ENCODE measurements at places on chromosomes 4 and X.

DNA sequence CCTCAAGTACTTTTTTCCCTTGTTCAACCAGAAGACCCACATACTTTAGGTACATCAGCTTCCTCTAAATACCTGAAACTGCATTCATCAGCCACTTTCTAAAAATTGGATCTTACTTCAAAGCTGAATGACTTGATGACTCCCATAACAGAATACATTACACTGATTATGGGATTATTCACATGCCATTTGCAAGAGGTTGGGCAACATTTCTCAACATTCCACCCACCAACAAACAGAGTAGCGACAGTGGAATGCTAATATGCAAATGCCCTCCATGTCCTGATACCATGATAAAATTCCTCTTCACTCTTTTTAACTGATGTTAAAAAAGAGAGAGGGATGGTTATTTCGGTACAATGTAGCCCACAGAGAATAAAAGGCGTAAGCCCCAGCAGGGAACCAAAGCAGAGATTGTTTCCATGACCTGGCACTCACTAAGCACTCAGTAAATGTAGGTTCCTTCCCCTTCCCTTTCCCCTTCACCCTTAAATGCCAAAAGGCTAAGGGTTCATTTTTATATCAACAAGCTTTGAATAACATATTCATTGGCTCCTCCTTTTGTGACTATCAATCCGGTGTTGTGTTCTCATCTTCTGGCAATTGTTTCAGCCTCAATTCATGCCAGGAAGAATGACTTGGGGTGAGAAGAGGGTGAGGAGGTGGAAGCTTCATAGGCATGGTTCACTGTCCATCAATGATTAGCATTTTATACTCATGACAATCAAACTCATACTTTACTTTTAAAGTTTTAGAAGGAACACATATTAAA, 317.2 kb downstream of the DHX15 start:
- DNase-seq = peak; percentile 2

- no peak for DNase-seq
Observed at GRCh38 chr4:84530454-84530853, 31.4 kb upstream of the NKX6-1 start.

DNA sequence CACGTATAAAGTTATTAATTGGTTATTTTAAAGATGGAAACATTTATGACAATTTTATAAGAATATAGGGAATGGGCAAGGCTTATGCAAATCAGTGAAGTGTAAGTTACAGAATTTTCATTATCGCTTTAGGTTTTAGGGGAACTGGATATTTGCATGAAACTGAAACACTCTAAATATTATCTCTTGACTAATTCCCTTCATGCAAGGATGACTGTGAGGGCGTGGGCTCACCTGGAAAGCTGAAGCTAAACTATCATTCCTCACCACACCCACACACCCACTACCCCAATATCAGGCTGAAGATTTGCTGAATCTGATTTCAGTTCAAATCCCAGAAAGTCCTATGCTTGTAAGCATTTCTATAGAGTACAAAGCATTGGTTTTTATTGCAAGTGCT, 81.7 kb upstream of the ARHGAP24 start:
- DNase-seq = no peak

DNA sequence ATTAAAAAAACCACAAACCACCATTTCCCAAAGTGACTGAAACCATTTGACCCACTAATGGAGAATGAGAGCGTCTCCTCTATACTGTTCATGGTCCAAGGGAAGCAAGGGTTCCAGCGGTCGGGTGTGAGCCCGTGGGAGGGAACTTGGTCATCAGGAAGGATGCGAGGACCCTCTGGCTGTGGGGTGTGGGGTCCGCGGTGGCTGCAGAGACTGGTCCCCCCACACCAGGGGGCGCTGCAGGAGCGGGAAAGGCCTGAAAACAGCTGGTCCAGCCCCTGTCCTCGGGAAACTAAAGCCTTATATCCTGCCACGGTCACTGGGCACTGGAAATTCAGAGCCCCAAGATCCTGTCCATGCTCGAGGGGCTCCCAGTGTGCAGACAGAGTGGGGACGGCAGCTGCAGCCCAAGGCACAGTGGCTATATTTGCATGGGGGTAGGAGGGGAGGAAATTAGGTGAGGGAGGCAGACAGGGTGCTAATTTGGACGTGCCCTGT, 4.3 kb downstream of the BLOC1S4 start:
- no peak for DNase-seq

DNA sequence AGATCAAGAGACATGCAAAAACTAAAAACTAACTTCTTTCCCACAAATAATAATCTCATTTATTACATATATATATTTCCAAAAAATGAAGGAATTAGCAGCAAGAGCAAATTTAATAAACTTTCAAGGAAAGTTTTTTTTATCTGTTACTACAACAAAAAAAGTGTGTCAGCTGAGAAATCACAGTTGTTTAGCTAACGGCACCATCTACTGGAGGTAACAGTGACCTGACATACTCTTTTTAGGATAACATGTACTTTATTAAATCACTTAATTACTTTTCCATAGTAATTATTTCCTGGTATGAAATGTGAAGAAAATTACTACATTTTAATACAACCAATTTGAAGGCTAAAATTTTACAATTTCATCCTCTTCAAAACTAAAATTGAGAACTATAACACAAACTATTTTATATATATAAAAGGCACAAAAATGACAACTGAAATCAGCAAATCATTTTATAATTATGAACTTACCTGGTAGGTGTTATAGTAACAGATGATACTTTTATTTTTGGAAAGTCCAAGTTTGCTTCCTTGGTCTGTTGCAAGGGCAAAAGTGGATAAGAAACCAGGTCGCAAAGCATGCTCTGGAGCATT, 9.1 kb downstream of the LAMTOR3 start:
- DNase-seq = no peak

GRCh38 chr4:4947721-4948120, 71.5 kb downstream of the CYTL1 start:
- no peak for DNase-seq

- no peak for DNase-seq
Observed at GRCh38 chr4:44725166-44725565, 1.2 kb downstream of the GNPDA2 start.

DNA sequence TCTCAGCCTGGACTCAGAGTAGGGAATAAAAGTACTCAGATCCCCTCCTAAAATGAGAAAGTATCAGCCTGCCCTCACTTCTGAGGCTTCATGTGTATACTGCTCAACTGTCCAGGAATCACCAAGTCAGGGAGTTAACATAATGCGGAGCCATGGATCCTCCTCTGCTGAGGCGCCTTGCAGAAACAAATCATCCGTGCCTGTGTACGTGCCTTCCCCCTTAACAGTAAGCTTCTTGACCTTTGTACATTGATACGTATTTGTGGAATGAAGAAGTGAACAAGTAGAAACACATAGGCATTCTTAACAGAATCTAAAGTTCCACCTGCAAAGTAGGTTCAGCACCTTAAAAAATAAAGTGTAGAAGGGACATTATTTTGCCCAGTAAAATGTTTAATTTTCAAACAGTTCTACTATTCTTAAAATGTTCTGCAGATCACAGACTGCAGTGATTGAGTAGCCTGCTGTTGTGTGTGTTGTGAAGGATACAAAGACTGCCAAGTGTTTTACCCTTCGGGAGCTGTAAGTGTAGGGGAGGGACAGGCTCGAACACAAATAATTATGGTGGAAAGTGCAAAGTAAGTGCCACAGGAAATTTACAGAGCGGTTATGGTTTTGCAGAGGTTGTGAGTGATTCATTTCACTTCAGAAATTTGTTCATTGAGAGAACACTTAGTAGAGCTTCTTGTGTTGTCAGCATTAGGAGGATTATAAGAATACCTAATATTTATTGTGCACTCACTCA, 61.9 kb downstream of the ARHGAP10 start:
- no peak for DNase-seq
